ENCODE measurements at places on chromosomes 5 and 9.

DNA sequence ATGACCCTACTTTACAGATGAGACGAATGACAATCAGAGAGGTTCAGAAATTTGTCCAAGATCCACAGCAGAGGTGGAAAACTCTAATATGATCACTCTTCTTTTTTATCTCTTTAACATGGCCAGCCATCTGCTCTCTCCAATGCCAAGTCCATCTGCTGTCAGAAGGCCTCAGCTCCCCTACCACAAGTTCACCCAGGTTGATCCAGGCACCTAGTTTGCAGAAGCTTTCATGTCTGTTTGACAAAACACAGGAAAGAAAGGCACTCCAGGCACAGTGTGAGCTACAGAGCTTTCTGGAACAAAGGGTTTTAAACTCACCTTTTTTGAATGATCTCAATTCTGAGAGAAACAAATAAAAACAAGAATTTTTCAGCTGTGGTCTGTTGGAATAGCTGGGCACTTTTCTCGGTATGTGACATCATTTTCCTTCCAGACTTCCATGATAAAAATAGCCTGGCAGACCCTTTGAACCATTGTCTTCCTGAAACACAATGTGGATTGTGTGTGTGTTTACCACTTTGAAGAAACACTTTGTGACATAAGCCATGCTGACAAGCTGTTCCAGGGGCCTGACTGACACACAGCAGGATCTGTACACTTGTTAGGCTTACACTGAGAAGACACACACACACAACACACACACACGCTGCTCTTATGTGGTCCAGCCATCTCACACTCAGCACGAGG, 214.3 kb downstream of the AGTPBP1 start:
- DNase-seq = no peak

- DNase-seq = no peak
Observed at GRCh38 chr9:119289740-119290433, 79.3 kb downstream of the BRINP1 start.

- no peak for DNase-seq
Observed at GRCh38 chr9:113590991-113591898, 127.7 kb downstream of the RGS3 start.

GRCh38 chr9:137438591-137439157, 2.5 kb downstream of the ENTPD8 start:
- DNase-seq = no peak

DNA sequence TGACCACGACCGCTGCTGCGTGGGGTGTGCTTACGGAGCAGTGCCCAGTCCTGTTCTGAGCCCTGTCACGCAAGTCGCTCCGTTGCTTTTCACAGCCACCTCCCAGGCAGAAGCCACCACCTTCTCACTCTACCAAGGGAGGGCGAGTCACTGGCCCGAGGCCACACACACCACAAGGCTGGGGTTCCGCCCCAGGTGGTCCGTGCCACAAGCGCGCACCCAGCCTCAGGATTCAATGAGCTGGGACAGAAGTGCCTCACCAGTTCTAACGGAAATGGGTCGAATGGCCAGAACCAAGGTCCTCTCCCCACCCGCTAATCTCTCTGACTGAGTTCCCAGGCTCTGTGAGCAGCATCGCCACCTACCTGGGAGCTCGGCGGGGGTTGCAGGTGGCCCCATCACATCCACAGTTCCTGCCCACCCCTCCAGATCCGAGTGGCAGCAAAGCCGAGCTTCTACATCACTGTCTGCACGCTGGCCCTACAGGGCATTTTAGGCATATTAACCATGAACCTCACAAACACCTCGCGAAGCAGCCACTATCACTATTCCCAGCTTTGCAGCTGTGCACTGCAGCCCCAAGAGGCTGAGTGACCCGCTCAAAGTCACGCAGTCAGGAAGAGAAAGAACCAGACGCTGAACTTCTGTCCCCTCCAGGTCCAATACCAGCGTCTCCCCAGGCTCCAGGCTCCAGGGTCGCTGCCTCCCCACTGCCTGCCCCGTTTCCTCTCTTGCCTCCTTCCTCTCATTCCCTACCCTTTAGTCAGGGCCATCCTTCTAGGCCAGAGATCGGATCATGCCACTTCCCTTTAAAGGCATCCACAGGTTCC, 92.1 kb upstream of the PHYKPL start:
- no peak for DNase-seq

DNA sequence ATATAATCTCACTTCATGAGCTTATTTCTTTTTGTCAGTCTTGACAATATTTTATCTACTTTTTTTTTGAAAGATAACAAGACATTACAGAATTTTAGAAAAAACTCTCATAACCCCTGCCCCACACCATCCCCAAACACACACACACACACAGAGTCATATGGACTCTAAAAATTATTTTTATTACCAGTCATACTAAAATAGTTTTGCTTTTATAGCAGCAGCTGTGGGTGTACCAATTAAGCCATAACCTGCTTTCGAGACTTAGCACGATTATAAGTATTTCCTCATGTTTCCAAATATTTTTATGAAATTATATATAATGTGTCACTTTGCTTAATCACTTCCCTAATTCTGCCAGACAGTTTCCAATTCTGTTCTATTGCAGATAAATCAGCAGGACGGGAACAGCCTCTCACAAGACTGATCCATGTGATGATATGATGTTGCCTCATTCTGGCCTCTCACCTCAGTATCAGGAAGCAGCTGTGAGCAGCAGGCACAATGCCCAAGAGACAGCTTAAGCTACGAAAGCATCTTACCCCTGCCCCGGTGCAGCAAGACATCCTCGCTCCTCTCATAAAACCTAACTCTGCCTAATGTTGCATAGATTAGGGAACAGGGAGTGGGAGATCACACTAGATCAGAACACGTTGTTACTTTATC, 7.0 kb downstream of the PDCL start:
- no peak for DNase-seq

DNA sequence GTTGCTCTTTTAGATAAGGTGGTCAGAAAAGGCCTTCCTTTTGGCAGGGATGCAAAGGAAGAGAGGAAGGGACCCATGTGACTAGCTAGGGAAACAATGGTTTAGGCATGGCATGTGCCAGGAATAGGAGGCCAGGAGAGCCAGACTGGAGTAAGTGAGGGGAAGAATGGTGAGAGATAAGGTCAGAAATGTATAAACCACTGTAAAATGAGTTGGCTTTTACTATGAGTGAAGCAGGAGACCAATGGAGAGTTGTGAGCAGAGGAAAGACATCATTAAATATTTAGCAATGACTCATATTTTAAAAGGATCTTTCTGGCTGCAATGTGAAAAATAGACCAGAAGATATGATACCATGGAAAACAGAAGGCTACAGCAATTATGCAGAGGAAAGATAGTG, 50.9 kb downstream of the AP3B1 start:
- DNase-seq = no peak

GRCh38 chr5:139650689-139651042, 2.5 kb downstream of the CXXC5 start:
- DNase-seq = no peak

DNA sequence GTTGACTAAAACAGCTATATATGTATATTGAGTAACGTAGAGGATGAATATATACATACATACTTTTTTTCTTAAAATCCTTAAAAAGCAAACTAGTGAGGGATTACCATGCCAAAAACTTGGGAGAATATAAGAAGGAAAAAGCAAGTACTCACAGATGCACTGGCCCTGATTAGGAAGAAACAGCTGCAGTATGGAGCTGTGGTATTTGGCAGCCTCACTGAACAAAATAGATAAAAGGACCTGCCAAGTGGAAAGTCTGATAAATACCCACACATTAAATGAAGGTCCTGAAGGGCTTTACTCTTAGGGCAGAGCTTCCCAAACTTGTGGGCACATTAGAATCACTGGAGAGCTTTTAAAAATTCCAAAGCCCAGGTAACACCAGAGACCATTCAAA, 80.6 kb downstream of the FEM1C start:
- no peak for DNase-seq

GRCh38 chr9:20636888-20637440, 14.7 kb upstream of the MLLT3 start:
- no peak for DNase-seq

GRCh38 chr5:52656569-52657246, 131.0 kb upstream of the ITGA1 start:
- DNase-seq = no peak

DNA sequence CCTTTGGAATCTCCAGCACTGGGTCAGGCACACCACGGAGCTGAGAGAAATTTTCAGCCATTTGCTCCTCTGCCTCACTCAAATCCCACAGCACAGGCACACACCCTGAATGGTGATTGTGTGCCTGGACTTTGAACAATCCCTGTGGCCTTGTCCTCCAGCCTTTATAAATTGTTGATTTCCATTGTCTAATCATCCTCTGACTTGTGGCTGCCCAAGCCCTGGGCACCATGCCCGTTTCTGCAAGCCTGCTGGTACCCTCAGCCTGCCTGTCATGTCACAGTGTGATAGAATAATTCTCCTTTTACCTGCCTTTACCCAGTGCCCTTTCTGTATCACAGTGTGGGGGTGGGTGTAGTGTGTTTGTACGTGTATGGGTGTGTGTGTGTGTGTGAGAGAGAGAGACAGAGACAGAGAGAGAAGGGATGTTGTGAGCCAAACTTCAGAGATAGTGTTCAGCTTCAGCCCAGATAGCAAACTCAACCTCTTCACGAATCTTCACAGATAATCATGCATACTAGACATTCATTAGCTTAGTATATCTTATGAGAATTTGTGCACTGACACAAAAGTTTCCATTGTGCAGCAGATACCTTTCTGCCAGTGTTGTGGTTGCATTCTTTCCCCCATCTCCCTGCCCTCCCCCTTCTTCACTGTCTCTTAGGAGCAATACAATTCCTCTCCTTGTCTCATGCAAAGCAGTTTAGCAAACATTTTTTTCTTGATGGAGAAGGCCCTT, 27.8 kb upstream of the SLC44A1 start:
- DNase-seq = no peak

DNA sequence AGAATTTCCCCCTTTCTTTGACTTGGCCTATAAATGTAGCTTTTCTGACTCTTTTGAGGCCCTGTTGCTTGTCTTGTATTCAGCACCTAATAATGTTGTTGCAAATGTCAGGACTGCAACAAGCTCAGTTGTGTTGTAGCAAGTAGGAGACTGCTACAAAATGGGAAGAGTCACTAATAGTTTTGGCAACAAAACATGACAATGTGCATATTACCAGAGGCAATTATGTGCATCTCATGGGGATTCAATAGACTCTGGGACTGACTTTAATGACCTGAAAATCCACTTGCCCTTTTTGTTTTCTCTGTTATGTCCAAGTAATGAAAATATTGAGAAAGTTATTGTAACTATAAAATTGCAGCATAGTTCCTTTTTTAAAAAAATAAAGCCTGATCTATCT, 368.4 kb downstream of the OSTF1 start:
- DNase-seq = no peak

DNA sequence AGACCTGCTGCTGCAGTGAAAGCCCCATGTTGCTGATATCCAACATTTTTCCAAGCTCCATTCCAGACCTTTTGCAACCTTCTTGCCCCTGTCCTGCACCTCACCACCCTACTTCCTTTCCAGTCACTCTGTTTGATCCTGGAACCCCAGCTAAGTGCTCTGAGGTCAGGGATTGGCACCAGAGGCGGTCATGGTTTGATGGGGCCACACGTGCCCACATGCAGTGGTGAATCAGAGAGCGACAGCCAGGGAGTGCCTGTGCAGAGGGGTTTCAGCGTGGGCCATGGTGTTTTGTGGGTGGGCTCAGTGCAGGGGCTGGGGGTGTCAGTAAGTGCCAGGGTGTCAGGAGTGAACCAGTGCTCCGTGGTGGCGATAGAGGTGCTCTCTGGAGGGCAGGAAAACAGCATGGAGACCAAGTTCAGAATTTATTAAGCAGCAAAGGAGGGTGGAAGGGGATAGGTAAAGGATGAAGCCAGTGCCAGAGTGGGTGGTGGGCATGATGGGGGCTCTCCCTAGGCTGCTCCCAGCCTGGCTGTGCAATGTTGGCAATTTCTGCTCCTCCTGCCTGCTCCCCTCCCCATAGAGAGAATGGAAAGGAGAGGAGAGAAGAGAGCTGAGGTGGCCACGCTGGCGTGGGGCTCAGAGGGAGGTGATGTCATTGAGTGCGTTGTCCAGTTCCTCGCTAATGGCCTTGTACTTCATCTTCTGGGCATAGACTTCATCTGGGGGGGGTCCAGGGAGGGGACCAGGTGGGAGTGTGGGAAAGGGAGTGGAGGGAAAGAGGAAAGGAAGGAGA, 7.0 kb downstream of the TPM2 start:
- DNase-seq = no peak

GRCh38 chr5:112248623-112249022, 170.5 kb downstream of the EPB41L4A start:
- DNase-seq = no peak

- DNase-seq = no peak
Observed at GRCh38 chr5:133385346-133385745, 227.0 kb downstream of the FSTL4 start.

DNA sequence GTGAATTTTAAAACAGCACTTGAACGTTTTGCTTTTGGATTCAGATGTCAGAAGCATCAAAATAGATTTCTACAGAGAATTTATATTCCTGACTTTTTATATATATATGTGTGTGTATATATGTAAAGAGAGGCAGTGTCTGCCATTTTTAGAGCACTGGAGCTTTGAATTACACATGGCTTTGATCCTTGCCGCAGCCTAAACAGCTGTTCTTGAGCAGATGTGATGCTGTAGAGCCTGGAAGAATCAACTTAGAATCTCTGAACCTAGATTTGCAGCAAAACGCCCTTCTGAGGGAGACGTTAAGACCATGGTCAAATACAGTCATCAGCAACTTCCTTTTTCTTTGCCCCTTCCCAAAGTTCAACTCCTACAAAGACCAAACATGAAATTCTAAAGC, 21.7 kb upstream of the C5orf47 start:
- no peak for DNase-seq

GRCh38 chr9:107261106-107261505, 22.0 kb upstream of the RAD23B start:
- DNase-seq = no peak

DNA sequence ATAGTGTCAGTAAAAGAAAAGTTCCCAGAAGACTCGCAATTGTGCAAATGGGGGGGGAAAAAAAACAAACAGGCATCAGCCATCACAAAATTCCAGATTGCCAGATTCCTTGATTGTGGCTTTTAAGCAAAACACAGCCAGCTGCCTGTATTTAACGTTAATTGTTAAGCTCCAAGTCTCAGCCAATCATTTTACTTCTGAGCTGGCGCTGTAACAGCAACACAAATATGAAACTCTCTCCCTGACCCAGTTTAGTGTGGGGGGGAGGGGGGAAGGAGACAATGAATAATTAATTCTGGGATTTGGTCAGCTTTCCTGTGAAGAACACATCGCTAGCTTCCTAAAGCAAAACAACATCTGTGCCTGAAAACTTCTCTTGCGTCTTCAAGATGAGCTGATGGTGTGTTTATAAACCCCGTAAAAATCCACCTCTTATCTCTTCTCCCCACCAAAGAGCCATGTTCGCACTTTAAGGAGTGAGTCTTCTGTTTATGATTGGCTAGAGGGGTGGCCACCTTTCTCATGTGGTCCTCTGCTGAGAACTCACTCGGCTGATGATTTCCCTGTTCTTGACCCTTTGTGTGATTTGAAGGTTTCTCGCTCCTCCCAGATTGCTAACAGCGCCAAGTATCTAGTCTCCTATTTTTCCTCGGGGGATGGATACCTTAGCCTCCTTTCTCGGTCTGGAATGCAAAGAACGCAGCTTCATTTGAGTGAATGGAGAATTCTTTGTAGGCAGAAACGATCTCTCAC, 160.2 kb upstream of the DAPK1 start:
- DNase-seq = no peak

- DNase-seq = no peak
Observed at GRCh38 chr9:35658968-35659220, 802 bp downstream of the CCDC107 start.

Data from stimulated activated CD4-positive, alpha-beta T cell treated with anti-CD3 and anti-CD28 coated beads, TNF-alpha, amount 100 ng/mL, for 1 hour (primary cell).